Activated CD4-positive, alpha-beta T cell treated with anti-CD3 and anti-CD28 coated beads, Interleukin-2, amount 50 U/mL, for 48 hours (primary cell): ENCODE measurements at places on chromosomes 2 and 18.
A peak's percentile ranks its signal among the peaks of the same experiment; 100 is the strongest.

- DNase-seq, result peak; percentile 54
Measured at GRCh38 chr2:73886357-73886756, 6.5 kb upstream of the ACTG2 start.

GRCh38 chr18:36412778-36413177, 115.3 kb downstream of the FHOD3 start:
- no peak for DNase-seq

- no peak for DNase-seq
Measured at GRCh38 chr18:22309191-22309590, 108.5 kb downstream of the CTAGE1 start.

GRCh38 chr18:48926420-48926857, 24.3 kb downstream of the SMAD7 start:
- no peak for DNase-seq

DNA sequence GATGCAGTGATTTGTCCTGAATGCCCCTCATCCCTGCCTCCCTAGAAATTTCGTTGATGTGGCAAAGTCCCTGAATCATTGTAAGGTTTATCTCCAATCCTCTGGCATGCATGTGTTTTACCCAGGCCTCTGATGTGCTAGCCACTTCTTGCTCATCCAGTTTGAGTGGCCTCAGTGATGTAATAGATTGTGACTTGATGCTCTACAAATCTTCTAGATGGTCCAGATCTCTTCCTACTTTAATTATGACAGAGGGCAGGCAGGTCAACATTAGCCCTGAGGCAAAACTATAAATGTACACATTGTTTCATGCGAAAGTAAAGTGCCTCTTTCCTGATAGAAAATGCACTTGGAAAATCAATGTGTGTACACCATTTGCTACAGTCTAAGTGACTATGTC, 54.5 kb downstream of the LONRF2 start:
- no peak for DNase-seq

DNA sequence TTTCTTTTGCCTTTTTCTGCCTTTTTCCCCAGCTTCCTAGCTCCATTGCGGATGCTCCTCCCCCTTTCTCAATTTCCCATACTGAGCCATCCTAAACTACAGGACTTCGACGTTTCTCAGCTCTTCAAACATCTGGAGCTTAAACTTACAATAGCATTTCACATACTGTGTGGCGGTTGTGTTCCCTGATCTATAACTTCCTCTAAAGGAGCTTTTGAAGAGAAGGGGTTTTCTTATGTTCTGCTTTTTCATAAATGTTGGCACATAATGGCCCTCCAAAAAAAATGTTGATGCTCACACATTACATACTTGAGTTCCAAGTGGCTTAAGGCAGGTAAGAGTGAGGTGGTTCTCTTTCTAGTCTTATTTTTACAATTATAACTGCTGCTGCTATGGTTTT, 87.4 kb downstream of the RNF144A start:
- no peak for DNase-seq
